ENCODE measurements at places on chromosomes 2 and 18.

DNA sequence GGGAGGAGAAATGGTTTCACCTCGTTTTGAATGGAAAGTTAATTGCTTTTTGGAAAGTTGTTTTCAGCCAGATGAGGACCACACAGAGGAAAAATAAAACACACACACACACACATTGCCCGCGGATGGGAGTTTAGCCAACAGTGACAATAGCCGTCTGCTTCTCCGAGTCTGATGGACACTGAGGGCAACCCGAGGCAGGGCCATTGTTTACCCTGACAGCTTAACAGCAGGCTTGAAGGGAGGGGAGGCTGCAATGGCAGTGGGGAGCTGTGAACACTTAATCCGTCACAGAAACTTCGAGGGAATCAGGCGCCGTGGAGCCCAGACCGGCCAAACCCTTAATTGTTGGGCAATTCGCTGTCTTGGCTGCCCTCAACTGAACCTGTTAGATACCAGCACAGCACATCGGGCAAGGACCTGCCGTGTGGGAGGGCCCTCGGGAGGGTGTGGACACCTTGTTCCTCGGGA is 145.9 kb downstream of the ACKR3 start:
- no peak for DNase-seq

DNA sequence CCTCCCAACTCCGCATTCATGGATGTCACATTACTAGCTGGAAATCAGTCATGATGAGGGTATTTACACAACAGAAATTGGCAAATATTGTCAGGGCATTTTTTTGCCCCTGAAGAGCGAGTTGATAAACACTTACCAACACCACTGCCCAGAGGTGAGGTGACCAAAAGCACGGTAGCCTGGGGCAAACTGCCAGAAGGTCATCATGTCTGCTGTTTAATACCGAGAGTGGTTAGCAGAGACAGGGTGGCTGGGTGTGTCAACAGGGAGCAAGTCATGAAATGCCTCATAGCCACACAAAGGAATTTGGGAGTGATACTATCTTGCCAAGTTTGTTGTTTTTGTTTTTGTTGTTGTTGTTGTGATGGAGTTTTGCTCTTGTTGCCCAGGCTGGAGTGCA is 37.0 kb upstream of the EPC2 start:
- no peak for DNase-seq

- DNase-seq = no peak
These were observed 157.0 kb upstream of the ID2 start for GRCh38 chr2:8524823-8525222.

- DNase-seq = no peak
These were observed 13.6 kb upstream of the MSH6 start for GRCh38 chr2:47769318-47769717.

- DNase-seq = no peak
These were observed 128.3 kb downstream of the ATP9B start for GRCh38 chr18:79197531-79197930.
